Stimulated activated CD8-positive, alpha-beta memory T cell treated with anti-CD3 and anti-CD28 coated beads, Interleukin-7, amount 100 ng/mL, for 1 hour (primary cell): ENCODE measurements at places on chromosomes 2 and 18.

GRCh38 chr2:27956888-27957287, 66.4 kb downstream of the BABAM2 start:
- no peak for DNase-seq

DNA sequence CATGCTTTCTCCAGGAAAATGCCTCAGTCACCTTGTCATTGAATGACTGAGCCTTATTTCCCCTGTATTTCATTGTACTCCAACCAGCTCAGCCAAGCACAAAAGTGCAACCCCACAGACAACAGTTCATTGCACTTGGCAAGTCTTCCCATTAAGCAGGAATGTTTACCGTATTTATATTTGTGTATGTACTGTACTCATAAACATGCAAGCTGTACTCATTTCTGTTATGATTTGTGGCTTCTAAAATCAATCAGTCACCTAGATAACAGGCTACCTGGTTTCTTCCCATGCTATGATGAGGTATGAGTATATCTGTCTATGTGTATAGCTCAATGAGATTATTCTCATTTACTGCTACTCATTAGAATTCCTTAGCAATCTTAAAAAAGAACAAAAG, 505.5 kb upstream of the FAM98A start:
- DNase-seq = no peak

DNA sequence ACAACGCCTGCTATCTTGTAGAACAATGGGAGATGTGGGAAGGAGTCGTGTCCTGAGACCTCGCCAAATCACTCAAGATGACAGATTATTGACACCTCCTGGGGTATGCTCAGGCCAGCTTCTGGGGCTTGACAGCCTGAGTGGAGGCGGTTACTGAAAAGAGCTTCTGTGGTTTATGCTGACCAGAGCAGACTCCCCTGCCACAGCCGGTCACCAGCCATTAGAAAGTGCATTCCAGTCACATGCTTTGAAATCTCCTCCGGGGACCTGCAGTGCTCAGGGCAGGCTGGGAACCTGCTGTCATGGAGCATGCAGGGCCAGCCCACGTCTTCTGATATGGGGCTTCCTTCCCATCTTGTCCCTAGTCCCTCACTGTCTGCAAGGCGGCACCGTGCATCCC, 215.9 kb downstream of the SEPTIN10 start:
- DNase-seq = no peak

DNA sequence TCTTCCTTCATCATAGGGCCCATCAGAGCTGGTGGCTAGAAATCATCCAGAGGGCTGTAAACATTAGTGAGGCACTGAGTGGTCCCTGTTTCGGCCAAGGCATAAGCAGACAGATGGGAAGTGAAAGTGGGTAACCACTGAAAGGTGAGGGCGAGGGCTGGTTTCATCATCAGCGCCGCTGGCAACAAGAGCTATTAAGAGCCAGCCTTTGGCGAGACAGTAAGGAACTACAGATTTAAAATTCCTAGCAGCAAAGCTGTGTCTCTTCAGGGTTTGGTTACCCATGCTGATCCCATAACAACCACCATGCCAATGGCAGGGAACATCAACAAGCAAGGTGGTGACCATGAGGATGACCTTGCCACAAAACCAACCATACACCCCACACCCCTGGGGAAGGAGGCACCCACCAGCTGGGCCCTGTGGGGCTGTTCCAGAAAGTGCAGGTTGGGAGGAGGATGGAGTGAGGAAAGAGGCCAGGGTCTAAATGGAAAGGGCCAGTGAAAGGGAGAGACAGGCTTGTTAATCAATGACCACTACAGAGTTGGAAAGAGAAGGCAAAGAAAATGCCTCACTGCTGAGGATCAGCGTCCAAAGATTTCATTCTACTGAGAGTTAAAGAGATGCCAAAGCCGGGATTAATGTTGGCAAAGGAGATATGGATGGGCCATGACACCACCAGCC, 9.0 kb upstream of the SLC20A1 start:
- no peak for DNase-seq

GRCh38 chr2:134683561-134684112, 35.2 kb downstream of the TMEM163 start:
- DNase-seq = no peak

DNA sequence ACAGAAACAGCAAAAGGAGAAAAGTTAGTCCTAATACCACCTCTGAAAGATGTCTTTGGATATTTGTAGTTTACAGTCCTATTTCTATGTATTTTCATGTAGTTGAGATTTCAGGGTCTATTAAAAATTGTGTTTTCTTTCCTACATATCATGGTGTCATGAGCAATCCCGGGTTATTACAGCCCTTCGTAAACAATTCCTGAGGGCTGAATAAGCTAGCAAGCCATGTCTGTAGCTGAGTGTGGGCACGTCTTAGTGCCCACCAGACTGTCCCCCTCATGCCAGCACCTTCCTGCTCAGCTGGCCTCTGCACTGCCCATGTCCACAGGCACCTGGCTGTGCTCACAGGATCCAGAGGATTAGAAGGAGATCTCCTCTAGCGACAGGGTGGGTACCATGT, 60.6 kb downstream of the CTIF start:
- DNase-seq = no peak

DNA sequence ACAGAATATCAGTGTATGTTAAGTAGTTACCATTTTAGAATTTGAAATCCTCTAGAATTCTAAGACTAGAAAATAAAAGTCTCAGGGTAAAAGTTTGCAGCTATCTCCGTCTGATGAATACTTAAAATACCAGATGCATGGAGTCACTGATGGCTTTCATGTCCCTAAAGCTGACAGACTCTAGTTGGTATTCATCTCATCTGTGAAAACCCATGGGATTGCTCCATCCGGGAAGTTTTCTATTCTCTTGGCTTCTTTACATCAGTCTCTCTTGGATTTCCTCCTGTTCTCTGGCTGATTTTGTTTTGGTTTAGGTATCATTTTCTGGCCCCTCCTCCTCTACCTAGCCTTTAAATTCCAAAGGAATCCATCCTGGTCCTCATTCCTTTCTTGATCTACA, 465.6 kb upstream of the POU3F3 start:
- DNase-seq = no peak

DNA sequence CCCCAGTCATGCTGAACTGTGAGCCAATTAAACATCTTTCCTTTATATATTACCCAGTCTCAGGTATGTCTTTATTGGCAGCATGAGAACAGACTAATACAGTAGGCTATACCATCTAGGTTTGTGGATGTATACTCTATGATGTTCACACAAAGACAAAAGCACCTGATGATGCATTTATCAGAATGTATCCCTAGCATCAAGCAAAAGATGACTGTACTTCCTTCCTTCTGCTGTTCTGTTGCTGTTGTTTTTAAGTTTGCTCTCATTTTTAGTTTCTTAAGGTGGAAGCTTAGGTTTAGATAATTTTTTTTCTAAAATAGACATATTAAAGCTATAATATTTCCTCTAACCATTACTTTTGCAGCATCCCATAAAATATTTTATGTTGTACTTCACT, 12.4 kb downstream of the ZSCAN30 start:
- DNase-seq = no peak

DNA sequence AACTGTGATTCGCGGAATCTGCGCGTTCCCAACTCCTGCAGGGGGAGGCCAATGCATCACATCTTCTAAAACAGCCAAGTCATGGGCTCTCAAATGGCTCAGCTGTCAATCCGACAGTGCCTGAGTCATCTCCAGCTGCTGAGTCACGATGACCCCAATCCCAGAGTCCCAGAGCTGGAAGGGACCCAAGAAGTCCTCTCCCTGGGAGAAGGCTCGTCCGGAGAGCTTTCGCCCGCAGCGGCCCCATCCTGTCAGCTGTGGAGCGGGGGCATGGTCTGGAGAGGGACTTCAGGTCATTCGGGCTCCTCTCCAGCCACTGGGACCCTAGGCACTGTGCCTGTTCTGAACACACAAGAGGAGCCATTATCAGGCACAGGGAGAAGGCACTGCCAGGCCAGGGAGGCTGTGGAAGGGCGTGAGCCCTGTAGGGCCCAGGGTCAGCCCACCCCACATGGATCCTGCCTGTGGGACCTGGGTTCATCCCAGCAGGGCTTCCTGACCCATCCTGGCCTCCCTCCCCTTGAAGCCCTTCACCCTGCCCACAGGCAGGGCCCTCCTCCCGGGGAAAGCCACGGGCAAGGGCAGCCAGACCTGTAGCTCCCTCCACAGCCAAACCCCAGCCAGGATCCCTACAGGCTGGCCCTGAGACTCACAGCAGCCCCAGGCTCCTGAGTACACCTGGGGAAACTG, 47.6 kb upstream of the GPC1 start:
- no peak for DNase-seq

DNA sequence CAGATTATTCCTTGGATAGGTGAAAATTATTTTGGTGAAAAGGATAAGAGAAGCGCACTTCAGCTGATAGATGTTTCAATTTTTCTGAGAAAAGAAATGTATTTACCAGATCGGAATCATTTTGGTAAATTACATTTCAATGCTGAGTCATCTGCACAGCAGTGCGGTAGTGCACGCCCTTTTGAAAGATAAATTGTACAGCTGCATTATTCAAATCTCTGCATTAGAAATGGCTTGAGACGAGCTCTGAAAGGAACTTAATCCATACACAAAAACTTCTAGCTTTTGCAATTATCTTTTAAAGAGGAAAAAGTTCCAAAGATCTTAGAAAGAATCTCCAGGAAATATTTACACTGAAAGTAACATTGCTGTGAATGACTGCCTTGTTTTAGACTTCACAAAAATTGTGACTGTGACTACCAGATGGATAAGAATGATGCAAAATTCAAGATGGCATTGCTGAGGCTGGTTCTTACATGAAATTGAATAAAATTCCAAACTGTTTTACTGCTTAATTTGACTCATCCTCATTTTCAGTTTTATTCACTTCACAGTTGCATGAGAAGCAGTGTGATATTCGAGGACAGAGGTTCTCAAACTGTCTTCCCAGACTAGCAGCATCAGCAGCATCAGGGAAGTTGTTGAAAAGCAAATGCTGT, 161.7 kb downstream of the RND3 start:
- no peak for DNase-seq

- peak; percentile 47 for DNase-seq
Measured at GRCh38 chr2:85437488-85438200, 19.1 kb downstream of the SH2D6 start.

DNA sequence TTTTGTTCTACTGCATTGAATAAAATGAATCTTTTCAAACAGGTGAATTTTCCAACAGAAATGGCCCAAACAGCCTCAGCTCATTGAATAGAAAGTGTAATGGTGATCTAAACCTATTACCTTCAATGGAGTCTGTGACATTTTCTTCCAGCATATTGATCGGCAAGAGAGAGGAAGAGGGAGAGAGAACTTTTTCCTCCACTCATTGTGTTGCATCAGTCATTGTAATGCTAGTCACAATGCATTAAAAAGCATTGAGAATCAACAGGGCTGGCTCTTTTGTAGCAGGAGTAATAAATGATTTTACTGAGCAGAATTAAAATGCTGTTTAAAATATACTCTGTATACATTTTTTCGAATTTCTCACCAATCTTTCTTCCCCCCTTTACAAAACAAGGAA, 1794.5 kb upstream of the CELF4 start:
- no peak for DNase-seq
